ENCODE measurements at places on chromosomes 16 and 17. TPM values are rescaled to one million over a fixed set of nuclear protein-coding genes. Genes with fewer than 3 reads are reported as not detected.
A peak's percentile ranks its signal among the peaks of the same experiment; 100 is the strongest.

- DNase-seq, result no peak
Observed at GRCh38 chr16:490768-491167, 36.7 kb upstream of the CAPN15 start.

DNA sequence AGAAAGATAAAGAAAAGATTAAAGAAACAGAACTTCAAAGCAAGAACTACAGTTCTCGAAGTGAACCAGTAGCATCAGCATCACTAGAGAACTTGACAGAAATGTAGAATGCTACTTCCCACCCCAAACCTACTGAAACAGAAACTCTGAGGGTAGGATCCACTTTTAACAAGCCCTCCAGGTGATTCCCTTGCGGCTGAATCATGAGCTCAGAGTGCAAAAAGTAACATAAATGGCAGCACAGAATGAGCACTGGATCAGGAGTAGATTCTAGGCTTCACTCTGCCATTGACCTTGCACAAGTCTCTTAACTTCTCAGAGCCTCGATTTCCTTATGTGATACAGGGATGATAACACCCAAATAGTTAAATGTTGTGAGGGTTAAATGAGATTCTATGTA, 5.8 kb downstream of the TOM1L2 start:
- DNase-seq, result no peak

- peak; percentile 88 for DNase-seq
Observed at GRCh38 chr17:46193151-46193625, at the start of gene KANSL1. KANSL1 (minus strand) TSS chr17:46193429; CDS start chr17:46172143, 21,286 bp downstream.

DNA sequence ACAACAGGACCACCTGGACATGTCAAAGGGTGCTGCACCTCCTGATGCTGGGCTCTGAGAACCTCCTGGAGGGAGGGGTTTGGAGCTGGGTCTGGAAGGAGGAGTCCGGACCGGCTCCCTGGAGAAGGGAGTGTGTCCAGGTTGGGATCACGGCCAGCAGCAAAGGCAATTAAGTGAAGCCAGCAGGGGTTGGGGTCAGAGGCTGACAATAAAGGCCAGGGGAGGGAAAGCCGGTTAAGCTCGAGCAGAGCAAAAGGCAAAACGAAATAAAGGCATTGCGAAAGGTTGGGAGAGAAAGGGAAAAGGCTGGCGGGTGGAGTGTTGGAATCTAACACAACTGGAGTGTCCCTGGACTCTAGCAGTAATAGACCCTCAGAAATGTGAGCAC, 992 bp upstream of the CACNG4 start:
- DNase-seq, result no peak

DNA sequence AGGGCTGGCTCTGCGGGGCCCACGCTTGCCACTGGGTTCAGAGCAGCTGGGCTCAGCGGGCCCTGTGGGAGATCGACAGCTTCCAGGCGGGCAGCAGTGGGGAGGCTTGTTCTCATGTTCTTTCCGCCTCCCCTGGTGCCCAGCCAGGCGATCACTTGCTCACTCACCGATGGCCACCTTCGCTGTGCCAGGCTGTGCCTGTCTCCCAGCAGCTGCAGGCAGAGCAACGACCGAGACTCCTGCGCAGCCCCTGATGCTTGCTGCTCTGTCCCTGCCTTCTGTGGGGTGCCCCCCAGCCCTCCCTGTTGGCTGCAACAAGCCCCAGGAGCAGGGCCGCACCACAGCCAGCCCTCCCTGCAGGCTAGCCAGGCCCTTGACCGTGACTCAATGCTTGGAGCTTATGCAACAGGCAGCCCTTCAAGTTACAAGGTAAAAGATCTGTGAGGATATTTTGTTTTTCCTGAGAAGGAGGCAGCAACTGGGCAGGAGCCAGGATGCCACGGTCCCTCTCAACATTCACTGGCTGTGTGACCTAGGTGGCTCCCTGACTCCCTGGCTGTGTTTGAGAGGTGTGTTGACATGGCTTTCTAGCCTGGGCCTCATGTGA, 9.6 kb upstream of the SPNS2 start:
- no peak for DNase-seq

DNA sequence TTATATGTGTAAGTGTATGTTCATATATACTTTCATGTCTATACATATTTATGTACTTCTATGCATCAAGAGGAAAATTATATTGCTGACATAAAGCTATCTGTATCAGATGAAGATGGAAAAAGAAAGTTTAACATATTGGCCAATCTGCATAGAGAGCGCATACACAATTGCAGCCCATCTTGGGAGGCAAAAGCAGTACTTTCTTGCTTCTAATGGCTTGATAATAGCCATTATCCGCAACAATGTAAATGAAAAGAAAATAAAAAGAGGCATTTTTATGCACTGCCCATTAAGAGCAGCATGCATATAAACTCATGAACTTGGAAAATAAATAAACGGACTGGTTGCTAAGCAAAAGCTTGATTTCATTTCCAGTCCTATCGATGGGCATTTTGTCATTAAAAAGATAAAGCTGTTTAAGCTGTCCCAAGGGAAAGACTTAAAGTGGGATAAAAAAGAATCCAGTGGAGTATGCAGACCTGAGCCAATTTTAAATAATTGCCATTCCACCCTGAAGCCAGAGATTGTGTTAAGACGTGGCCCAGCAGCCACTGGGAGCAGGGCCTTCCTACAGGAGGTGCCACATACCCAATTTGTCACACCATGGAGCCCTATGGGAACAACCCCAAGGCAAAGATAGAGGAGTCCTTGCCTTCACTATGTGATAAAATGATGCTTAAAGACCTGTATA, 183.6 kb upstream of the CDH11 start:
- DNase-seq, result no peak

- no peak for DNase-seq
Observed at GRCh38 chr17:44065668-44066203, 735 bp downstream of the LSM12 start.

DNA sequence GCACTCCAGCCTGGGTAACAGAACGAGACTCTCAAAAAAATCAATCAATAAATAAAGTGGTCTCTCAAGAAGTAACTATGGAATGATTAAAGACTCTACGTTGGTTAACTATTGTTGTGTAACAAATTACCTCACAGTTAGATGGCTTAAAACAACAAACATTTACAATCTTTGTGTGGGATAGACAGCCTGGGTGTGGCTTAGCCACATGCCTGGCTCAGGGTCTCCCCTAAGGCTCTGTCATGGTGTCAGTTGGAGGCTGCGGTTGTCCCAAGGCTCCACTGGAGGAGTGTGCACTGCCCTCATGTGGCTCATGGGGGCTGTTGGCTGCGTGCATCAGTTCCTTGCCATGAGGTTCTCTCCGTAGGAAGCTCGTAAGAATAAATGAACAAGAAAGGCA, 294.5 kb downstream of the SNX29 start:
- no peak for DNase-seq

GRCh38 chr17:76384222-76384986, at the start of gene SPHK1:
SPHK1 (plus strand) TSS chr17:76384609; CDS start chr17:76385645, 1,036 bp downstream.
- DNase-seq, result peak; percentile 80

DNA sequence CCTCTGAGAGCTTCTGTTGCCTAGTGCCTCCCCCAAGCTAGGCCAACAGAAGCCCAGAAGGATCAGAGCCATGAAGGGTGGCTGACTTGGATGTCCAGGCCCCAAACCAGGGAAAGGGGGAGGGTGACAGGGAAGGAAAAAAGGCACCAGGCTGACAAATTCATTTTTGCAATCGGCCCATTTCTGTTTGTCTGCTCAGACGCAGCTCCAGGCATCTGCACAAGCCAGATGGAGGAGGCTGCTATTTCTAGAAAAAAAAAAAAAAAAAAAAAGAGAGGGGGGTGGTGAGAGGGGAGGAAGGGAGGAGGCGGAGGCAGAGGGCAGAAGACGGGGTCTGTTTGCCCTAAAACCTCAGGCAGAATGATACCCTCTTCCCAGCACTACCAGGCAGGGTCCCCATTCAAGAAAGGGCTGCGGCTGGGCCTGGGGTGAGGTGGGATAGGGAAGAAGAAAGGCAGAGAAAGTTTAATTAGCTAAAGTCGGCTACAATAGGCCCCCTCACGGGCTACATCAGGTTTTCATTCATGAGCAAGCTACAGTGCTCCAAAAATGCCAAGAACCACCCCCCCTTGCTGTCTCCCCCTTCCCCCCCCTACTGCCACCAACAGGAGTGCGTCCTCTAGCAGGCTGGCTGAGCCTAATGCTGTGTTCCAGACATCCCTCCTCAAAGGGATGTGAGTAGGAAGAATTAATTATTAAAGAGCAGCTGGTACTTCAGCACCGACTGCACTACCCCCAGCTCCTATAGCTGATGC, 2.4 kb downstream of the HDAC5 start:
- DNase-seq, result no peak

- DNase-seq, result peak; percentile 55
Observed at GRCh38 chr17:78272181-78272913, 40.9 kb downstream of the TMEM235 start.

DNA sequence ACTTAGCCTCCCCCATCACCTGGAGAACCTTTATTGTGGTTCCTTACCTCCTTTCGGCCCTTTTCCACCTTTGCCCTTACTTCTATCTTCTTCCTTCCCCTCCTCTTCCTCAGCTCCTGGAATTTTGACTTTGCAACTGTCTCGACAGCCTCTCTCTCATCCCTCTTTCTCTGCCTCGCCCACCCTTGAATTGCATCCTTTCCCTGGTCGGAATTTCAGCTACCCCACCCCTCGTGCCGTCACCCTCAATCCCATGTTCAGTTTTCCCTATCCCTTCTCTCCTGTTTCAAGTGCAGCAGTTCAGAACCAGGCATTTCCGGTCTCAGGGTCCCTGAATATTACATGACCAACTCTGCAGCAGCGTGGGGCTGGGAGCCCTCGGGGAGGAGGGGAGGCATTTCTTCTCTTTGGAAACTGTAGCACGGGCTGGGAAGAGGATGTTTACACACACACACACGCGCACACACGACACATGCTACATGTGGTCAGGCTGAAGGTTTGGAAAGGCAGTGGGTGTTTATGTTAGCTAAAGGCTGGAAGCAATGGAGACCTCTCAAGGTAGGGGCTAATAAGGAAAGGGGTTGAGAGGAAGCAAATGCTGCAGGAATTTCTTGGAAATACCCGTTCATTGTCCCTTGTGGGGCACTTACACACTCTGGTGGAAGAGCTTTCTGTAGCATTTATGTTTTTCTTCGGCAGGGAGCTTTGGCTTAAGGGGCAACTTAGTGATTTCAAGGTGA, 971 bp downstream of the MINK1 start:
- peak; percentile 38 for DNase-seq

- no peak for DNase-seq
Observed at GRCh38 chr16:68995011-68995504, 110.4 kb upstream of the HAS3 start.

GRCh38 chr17:9389111-9389527, 186.5 kb downstream of the STX8 start:
- no peak for DNase-seq

- DNase-seq, result no peak
Observed at GRCh38 chr17:39745335-39746144, 7.8 kb downstream of the GRB7 start.

DNA sequence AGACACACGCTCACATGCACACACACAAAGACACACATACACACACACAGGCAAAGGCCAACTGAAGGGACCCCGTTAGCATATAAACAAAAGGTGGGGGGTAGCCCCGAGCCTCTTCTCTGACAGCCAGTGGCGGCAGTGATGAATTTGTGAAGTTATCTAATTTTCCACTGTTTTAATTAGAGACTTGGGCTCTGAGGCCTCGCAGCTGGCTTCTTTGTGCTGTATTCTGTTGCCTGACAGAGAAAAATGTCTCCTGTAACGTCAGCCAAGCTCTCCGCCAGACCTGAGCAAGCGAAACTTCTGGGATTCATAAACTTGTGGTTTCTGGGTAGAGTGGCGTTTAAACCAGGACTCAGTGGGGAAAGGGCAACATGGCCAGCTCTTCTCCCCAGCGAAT, 113.9 kb upstream of the FOXF1 start:
- DNase-seq, result no peak

- DNase-seq, result no peak
Observed at GRCh38 chr17:61510237-61510636, 58.0 kb downstream of the TBX4 start.

DNA sequence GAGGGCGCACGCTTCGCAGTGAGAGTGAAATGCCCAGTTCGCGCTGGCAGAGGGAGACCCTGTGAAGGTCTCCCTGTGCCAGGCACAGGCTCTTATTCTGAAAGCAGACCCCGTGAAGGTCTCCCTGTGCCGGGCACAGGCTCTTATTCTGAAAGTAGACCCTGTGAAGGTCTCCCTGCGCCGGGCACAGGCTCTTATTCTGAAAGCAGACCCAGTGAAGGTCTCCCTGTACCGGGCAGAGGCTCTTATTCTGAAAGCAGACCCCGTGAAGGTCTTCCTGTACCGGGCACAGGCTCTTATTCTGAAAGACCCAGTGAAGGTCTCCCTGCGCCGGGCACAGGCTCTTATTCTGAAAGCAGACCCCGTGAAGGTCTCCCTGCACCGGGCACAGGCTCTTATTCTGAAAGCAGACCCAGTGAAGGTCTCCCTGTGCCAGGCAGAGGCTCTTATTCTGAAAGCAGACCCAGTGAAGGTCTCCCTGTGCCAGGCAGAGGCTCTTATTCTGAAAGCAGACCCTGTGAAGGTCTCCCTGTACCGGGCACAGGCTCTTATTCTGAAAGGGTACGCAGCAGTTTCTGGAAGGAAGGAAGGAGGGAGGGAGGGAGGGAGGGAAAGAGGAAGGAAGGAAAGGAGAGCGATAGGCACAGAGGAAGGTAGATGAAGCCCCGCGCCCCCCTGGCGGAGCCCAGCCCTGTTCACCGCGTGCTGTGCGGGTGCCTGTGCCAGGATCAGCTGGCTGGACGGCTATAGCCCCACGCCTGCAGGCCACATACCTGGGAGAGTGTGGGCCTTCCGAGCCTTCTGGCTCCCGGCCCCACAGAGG, 55.3 kb downstream of the WDR45B start:
- DNase-seq, result peak; percentile 52

- no peak for DNase-seq
Observed at GRCh38 chr16:57389087-57389468, 15.5 kb upstream of the CCL17 start.

DNA sequence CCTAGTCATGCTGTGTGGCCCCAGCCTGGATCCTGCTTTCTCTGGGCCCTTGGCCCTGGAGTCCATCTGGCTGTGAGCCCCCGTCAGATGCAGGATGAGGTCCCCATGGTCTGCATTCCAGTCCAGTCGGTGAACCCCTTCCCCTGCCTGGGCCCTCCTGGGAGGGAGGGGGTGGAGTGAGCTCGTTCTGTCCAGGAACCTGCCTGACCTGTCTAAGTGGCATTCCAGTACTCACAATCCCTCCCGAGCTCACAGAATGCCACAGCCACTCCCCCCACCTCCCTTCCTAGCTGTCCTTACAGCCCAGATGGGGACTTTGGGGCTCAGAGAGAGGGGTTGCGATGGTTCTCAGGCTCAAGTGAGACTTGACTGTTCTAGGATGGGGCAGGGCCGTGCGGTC, 15.5 kb downstream of the SPNS2 start:
- no peak for DNase-seq

GRCh38 chr16:23081675-23082119, 67.6 kb downstream of the USP31 start:
- DNase-seq, result no peak

- DNase-seq, result no peak
Observed at GRCh38 chr16:55856950-55857349, 18.2 kb downstream of the CES5A start.

GRCh38 chr17:35788477-35789368, 6.7 kb downstream of the MMP28 start:
- DNase-seq, result no peak

GRCh38 chr16:75588716-75589115, 22.5 kb downstream of the GABARAPL2 start:
- no peak for DNase-seq

- no peak for DNase-seq
Observed at GRCh38 chr17:32124985-32125847, 17.1 kb upstream of the RHOT1 start.

CHRNE gene
- total RNA-seq, result 0.19 TPM

PIK3R5 gene
- 2.5 TPM for total RNA-seq

AXIN1 gene
- 9.7 TPM for total RNA-seq

PGS1 gene
- total RNA-seq, result 25.3 TPM

HSPB9 gene
- total RNA-seq, result 0.23 TPM

STAT5A gene
- total RNA-seq, result 28.5 TPM

KRTAP2-1 gene
- not detected for total RNA-seq

ASIC2 gene
- total RNA-seq, result not detected
